ENCODE measurements at places on chromosomes 5 and 9.

DNA sequence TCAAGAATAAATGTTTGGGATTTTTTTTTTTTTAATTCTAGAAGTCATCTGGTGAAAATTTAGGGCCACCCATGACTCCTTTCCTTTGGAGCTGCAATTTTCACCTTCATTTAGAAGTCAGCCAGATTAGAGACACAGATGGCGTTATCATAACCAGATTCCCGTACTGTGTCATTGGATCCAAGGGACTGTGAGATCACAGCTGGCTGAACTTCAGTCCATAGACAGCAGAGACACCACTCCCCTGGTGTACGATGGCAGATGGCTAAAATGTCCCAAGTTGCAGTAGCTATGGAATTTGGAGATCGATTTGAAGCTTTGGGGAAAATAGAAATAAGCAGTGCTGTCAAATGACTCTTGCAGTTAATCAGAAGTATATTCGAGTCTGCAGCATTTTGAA is 216.3 kb downstream of the RFK start:
- DNase-seq = no peak

DNA sequence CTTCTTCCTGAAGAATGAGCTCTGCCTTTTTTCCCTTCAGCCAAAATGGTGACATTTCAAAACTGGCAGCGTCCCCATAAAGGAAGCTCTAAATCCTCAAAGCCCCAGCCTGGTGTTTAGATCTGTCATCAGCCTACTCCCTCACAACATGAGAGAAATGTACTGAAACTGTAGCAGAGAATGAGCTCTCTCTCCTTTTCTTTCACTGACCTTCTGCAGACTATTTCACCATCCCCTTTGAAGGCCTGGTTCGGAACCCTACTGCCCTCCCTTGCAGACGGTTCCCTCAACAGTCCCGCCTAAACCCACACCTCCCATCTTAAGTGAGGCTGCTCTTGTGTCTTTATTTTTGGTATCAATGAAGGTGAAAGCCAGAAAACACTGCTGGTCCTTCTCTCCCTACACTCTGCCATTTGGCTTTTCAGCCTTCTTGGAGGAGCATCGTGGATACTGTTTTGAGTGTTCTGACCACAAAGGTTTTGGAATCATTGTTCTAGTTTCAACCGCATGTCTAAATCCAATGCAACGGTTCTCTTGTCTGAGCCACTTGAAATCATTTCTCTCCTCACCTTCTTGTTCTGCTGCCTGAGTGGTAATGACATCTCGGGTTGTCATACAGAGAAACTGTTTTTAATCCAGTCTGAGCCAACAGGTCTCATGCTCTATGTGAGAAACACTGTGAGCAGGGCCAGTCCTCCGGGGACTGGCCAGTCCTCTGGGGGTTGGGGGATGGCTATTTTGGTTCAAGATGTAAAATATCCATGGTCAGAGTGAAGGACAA is 39.0 kb downstream of the ITK start:
- DNase-seq = no peak

DNA sequence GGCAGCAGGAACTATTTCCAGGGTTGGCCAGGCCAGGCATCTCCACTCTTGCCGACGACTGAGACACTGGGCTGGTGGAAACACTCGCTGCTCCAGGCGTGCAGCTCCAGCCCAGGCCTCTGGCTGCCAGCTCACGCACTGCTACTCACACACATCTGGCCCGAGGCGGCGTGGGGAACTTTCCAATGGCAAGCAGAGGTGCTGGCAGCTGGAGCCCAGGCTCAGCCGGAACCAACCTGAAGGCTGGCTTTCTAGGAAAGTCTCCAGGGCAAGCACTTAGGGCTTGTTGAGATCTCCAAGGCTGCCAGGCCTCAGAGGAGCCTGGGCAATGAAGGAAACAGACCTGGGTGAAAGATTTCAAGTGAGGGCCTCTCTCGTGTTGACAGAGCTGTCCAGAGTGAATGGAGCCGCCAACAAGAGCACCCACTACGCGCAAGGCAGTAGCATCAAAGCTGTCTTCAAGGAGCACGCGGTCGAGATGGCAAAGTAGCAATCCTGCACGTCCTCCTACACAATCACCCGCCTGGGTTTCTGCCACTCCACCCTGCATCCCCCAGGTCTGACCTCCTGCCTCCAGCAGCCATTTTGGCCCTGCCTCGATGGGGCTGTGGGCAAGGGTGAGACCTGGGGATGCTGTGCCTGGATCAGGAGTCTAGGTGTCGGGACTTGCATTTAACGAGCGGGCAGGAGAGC is 14.4 kb downstream of the SH3PXD2B start:
- DNase-seq = no peak

GRCh38 chr5:37014321-37014720 is 137.8 kb downstream of the NIPBL start:
- DNase-seq = no peak

DNA sequence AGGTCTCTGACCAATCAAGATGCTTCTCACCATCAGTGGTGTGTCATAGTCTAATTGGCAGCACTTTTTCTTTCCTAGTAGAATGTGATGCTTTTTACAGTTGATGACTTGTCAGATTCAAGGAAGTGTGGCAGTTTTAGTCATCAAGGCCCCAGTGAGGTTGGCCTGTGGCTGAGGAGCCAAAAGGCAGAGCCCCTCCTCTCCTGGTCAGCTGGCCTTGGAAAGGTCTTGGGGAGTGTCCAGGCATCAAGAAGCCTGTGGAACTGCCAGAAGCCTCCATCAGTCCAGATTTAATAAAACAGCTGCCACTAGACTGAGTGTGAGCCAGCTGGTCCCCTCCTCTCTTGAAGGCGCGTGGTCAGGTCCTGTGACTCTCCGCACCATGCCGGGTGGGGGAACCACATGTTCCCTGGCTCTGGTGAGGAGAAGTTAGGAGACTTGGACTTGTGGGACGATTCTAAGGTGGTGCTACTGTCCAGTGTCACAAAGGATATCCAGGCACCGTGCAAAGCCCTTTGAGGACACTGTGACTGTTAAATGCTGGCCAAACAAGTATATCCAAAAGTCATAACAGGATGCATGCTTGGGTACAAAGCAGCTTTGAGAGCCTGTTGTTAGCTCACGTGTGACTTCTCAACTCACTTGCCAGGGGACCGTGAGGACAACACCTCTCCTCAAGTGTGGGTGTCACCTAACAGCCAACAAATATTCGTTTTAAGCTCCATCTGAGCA is 6.1 kb upstream of the ANGPTL2 start:
- DNase-seq = no peak

DNA sequence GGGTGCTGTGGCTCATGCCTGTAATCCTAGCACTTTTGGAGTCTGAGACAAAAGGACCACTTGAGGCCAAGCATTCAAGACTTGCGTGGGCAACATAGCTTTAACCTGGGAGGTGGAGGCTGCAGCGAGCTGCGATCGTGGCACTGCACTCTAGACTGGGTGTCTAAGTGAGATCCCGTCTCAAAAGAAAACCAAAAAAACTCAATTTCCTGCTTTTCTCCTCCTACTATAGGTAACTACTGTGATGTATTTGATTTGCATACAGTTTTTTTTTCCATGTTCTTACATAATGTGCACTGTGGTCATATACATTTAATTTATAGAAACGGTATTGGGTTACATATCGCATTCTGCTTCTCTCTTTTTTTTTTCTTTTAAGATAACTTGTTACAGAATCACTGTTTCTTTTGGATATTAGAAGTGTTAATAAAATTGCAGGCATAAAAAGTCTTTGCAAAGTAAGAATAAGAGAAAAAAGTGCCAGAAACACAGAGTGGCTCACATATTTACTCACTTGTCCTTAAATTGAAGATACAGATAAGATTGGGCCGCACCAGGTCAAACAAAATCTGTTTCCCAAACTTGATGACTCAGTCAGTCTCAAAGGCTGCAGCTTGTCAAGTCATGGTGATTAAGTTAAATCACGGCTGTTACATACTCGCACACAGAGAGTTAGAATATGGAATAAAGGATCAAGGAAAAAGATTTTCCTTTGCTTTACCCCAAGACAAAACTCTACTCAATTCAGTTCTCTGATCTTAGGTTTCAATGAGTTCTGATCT is 2.0 kb upstream of the PTGR1 start:
- no peak for DNase-seq

DNA sequence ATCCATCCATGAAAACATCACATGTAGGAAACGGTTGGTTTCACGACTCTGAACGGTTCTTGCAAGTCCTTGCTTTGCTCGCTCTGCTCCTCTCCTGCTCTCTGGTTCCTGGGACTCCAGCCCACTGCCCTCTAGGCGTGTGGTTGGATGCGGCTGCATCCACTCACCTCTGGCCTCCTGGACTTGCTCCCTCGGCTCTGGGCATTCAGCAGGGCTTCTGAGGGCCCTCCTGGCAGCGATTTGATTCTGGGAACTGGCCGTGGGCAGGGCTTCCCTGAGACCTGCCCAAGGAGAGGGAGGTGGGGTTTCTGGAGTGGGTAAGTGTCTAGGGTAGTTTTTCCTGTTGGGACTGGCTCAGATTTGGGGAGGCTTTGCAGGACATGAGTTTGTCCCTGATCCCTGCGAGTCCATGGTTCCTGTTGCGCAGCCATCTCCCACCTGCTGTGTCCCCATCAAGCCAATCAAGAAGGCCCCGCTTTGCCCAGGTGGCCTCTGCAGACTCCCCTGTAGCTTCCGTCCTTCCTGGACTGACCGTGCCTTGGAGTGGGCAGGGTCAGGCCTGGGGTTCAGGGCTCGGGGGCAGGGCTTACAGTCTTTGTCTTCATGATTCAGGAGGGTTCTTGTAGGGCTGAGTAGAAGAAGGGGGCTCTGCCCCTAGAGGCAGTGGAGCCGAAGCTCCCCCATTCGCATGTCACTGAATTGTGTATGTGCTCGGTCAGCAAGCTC is 192.3 kb downstream of the CACNA1B start:
- DNase-seq = no peak

DNA sequence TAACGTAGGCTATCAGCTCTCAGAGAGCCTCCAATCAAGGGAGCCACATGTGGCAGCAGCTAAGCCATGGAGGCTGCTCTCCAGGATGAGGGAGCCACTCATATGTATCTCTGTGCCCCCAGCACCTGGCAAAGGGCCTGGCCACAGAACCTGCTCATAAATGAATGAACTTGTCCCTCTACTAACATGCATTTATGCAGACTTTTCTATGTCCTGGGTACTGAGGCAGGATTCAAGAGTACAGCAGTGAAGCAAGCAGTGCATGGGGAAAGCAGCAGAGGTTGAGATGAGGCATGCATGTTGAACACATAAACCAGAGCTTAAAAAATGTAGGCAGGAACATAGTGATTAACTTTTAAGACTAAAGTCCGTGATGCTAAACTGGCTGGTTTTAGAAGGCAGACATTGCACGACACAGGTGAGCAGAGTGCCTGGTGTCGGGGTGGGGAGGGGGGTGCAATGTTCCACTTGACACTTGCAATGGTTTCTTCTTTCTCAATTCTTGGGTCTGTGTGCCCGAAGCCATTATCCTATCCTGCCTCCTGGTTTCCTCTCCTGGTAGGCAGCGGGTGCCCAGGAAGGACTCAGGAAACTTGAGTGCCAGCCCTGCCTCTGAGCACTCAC is 142.8 kb upstream of the ALDH1B1 start:
- DNase-seq = no peak

DNA sequence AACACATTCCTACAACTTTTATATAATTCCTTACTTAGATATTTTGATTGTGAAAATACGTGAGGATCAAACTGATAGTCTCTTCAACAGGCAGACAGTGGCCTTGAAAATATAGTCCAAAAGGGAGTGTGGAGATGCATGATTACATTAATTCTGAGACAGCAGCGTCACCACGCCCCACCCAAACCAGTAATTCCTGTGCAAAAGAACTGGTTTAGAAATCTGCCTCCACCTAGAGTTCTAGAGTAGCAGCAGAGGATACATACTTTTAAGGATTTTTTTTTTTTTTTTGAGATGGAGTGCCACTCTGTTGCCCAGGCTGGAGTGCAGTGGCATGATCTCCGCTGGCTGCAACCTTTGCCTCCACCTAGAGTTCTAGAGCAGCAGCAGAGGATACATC is 1.6 kb upstream of the TUT7 start:
- no peak for DNase-seq

DNA sequence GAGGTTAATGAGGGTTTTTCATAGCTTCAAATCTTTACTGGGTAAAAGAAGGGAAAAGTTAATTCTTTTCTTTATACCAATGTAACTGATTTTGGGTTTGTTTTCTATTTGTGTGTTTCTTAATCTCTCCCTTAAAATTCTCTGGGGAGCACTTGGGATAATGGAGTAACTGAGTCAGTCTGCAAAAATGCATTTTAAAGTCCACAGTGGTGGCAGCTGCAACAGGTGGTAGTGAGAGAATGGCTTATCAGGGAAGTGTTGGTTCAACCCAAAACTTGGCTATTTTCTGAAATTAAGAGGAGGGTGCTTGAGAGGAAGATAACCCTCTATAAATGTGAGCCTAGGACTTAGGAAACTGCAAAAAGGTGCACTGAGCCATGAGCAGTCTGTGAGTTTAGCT is 39.9 kb upstream of the ASTN2 start:
- no peak for DNase-seq

GRCh38 chr5:138503487-138504270 is 38.4 kb downstream of the EGR1 start:
- no peak for DNase-seq

- DNase-seq = no peak
Observed at GRCh38 chr5:143432658-143433239, 29.3 kb upstream of the NR3C1 start.

GRCh38 chr5:28483327-28484025 is 1445.1 kb upstream of the CDH9 start:
- no peak for DNase-seq

DNA sequence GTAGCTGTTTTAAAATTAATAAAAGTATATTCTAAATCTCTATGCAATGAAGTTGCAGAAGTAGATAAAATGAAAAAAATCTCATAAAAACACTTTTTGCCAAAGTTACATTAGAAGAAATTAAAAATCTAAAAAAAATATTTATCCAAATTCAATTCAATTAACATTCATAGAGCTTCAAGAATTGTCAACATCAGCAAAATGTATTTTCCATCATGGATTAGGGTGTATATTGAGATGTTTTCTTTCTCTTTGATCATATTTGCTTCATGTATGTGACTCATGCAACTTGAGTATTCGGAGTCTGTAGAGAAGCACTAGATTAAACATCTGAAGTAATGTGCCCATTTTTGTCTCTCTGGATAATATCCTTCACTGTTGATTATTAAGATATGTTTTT is 415.3 kb upstream of the FAM174A start:
- no peak for DNase-seq

DNA sequence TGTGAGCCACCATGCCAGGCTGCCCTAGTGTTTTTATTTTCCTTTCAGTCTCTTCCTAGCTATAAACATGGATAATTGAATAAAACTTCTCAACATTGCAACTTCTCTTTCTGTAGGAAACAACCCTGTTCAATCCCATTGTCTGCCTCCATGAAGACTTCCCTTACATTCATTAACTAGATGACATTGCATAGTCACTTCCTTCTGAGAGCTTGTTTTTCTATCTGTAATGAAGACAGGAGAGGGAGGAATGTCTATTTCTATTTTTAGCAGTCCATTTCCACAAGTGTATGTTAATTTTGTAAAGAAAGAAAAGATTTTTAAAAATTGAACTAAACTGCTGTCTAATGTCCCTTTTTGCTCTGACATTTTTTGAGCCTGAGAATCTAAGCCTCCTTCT is 55.6 kb upstream of the MELK start:
- DNase-seq = no peak

DNA sequence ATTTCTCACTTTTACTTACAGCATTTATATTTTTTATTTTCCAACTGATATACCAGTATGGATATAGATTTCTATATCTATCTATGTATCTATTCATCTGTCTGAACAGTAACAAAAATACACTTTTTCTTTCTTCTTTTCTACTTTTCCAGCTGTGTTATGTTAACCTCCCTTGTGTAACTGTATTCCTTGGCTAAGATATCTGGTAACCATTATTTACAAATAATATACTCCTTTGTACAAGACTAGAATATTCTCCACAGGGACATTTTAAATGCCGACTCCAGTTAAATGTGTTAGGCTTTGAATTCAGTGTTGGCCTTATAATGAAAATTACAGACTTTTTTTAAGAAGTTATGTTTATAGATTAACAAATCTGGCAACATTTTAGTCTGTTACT is 168.7 kb downstream of the XRCC4 start:
- no peak for DNase-seq

All from activated gamma-delta T cell treated with anti-CD3 and anti-CD28 coated beads, Interleukin-2, amount 50 U/mL, for 16 hours (primary cell).